Panc1 (cell line): ENCODE measurements at places on chromosomes 16 and 17. TPM values are rescaled to one million over a fixed set of nuclear protein-coding genes. Genes with fewer than 3 reads are reported as not detected.

- DNase-seq = no peak
Observed at GRCh38 chr17:73341350-73342049, 29.7 kb upstream of the CDC42EP4 start.

DNA sequence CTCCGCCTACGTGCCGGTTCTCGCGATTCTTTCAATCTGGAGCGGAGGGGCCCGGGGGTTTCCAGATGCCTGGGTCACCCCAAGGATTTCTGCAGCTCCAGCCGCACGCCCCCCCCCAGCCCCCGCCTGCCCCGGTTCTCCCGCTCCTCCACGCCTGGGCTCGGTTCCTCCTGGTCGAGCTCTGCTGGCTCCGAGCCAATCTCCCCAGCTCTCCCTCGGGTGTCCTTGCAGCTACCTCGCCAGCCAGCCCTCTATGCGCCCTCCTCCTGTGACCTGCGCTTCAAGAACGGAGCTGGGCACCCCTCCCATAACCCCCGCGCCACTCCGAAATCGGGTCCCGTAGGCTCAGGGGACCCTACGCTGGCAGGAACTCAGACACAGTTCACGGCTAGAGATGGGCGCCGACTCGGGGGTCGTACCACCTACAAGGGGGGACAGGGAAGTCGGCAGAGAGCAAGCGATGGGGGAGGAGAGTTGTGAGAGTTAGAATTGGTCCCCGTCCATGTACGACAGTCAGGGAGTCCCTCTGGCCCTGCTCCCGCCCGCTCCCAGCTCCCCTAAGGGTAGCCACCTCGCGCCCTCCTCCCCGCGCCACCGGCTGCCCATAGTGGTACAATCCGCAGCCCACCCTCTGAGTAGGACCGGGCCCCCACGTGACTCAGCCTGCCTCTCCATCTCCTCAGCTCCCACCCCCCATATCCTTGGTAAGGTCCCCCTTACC lies 961 bp downstream of the FGF11 start:
- no peak for DNase-seq

GRCh38 chr17:5583426-5584382 lies 605 bp downstream of the NLRP1 start:
- DNase-seq = no peak

DNA sequence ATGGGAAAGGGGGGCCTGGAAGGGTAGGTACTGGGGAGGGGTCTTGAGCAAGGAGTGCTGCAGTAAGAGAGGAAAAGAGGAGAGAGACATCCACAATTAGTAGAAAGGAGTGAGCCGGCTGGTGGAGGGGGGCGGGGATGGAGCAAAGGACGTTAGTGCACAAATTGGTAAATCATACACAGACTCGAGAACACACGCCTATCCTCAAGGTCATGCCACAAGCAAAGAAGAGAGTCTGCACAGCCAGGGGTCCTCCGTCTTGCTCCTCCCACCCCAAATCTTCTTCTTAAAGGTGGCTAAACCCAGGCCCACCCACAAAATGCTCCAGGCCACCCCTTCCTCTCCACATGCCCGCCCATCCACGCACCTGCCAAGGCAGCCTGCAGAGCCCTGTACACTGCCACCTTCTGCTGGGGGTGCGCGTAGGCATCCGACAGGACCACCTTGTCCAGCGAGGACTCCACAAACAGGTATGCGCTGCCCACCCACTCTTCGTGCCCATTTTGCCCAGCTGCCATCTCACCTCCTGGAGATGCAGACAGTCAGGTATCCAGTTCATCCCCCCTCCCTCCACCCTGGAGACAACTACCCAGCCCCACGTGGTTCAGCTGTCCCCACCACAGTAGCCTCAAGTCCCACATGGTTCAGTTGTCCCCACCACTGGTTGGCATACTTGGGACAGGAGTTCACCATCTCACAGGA lies 3.4 kb downstream of the TRADD start:
- no peak for DNase-seq

- no peak for DNase-seq
Observed at GRCh38 chr17:63086483-63087185, 120.6 kb downstream of the TANC2 start.

DNA sequence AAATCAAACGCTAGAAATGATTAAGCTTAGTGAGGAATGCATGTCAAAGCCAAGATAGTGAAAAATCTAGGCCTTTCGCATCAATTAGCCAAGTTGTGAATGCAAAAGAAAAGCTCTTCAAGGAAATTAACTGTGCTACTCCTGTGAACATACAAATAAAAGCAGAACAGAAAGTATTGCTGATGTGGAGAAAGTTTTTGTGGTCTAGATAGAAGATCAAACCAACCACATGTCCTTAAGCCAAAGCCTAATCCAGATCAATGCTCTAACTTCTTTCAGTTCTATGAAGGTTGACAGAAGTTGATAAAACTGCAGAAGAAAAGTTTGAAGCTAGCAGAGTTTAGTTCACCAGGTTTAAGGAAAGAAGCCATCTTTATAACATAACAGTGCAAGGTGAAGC lies 1044.6 kb downstream of the CDH11 start:
- DNase-seq = no peak

- DNase-seq = no peak
Observed at GRCh38 chr17:38697061-38697820, 7.8 kb upstream of the MLLT6 start.

GRCh38 chr17:78488867-78489634 lies 88.1 kb downstream of the DNAH17 start:
- no peak for DNase-seq

- no peak for DNase-seq
Observed at GRCh38 chr17:79079421-79080200, 5.0 kb downstream of the ENGASE start.

DNA sequence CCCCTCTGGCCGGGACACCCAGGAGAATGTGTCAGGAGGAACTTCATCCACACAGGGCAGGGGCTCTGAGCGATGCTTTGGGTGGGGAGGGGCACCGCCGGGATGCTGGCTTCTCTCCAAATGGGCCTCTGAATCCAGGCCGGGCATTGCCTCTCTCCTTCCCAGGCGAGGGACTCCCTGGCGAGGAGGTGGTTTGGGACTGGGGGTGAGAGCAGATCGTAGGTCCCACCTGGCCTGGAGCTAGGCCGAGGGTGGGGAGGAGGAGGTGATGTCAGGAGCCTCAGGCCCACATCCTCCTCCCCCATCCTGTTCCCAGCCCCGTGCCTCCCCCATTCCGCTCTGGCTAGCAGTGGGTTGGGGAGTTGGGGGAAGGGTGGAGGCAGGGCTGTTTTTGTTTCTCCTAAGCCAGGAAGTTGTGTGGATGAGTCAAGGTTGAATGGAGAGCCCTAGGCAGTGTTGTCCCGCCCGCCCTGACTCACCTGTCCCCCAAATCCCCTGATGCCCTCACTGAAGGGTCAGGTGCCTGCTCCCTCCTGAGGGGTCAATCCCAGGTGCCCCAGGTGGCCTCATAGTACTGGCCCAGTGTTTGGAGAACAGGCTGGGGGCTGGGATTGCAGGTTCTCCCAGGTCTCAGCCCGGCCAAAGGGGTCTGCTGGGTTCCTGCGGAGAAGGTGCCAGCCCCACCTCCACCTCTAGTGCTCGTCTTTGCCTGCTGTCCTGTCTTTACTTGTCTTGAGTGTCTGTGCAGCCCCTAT lies 2.8 kb downstream of the GRB7 start:
- DNase-seq = no peak

DNA sequence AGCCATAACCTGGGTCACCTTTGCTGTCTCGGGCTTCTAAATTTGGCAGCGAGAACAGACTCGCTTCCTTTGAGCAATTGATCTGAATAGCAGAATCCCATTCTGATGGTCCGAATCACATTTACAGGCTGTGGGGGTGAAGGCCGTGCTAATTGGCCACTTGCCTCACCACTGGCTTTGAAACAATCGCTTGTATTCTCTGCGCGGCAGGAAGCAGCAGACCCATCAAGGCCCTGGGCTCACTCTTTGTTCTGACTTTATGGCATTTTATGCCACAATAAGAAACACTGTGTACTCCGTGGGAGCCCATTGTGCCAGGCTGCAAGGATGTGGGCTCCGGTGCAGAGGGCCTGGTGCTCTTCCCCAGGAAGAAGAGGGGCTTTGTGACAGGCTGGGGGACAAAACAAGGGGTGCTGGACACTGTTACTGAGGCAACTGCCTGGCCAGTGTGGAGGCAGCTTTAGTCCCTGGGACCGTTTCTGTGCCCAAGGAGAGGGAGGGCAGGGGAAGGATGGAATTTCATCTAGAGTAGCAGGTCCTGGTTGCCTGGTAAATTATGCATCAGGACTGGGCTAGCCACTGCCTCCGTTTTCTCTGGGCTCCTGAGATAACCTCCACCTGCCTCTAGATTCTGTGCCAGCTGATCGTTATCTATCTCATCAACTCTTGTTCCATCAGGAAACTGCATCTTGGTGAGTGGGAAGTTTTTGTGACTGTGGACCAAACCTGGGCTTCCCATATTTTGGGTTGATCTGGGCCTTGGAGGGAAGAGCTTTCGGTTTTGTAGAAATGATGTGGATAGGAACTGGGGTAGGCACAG lies 78.5 kb downstream of the MRC2 start:
- no peak for DNase-seq

DNA sequence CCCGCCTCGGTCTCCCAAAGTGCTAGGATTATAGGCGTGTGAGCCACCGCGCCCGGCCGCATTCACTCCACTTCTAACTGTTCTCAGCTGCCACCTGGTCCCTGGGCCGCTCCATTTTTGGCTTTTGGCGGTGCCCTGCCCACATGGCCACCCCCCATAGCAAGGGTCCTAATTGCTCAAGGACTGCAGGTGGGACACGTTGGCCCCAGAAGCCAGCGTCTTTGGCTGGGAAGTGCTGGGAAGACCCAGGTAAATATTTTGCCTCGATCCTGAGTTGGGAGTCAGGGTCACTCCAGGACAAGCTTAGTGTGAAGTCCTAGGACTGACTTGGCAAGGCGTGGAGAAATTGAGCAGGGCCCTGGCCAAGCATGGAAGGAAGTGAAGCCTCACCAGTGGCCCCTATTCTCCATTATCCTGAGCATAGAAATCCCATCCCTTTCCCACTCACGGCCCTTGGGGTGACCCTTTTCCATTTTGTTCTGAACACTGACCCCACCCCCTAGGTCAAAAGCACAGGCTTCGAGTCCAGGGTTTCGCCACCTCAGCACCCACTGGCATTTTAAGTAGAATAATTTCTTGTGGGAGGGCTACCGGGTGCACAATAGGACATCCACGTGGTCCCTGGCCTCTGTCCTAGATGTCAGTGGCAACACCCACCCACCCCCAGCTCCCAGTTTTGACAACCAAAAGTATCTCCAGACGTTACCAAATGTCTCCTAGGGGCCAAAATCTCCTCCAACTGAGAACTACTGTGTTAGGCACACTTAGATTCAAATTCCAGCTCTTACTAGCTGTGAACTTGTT lies 5.9 kb upstream of the WDR81 start:
- no peak for DNase-seq

DNA sequence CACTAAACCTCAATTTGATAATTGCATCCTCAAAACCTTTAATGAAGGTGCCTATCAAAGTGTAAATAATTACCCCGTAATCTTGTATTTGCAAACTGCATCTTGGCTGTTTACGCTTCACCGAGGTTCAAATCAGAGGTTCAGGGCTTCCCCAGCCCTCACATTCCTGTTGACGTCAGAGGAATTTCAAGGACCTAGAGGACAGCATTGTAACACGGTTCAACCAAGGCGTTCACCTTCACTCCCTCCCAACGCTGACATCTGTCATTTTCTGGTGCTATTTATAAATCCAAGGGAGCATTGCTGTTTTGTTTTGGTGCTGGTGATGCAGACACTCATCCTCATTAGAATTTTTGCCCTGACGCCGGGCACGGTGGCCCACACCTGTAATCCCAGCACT lies 691.6 kb upstream of the RBFOX1 start:
- DNase-seq = no peak

GRCh38 chr16:67506468-67506867 lies 22.2 kb upstream of the RIPOR1 start:
- DNase-seq = no peak

- no peak for DNase-seq
Observed at GRCh38 chr16:14071576-14072271, 605 bp downstream of the MRTFB start.

- DNase-seq = peak; percentile 0
Observed at GRCh38 chr16:62638964-62639870, 603.0 kb upstream of the CDH8 start.

DNA sequence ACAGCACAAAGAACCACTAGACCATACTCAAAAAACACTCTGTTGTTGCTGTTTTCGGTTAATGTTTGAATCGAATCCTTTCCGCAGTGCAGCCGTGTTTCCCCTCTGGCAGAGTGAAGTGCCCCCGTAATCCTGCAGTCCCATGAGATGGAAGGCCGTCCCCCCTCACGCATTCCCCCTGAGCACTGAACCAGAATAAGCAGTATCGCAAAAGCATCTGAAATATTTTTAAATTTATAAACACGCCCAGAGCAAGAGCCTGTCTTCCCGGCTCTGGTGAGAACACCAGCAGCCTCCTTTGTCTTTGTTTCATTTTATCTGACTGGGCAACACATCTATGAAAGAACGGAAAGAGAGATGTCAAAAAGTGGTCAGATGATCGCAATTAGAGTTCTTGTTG lies 121.0 kb upstream of the ADAMTS18 start:
- DNase-seq = no peak

GRCh38 chr16:69888005-69888590 lies 63.0 kb upstream of the CLEC18A start:
- no peak for DNase-seq

DNA sequence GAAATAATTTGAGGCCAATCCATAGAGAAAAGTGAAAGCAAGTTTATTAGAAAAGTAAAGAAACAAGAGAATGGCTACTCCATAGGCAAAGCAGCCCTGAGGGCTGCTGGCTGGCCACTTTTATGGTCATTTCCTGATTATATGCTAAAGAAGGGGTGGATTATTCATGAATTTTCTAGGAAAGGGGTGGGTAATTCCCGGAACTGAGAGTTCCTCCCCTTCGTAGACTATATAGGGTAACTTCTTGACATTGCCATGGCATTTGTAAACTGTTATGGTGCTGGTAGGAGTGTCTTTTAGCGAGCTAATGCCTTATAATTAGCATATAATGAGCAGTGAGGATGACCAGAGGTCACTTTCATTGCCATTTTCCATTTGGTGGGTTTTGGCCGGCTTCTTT lies 4.4 kb downstream of the DHRS7B start:
- no peak for DNase-seq

ARL5C gene
- total RNA-seq = not detected

DYNLRB2 gene
- total RNA-seq = not detected

CCL13 gene
- total RNA-seq = not detected

CORO1A gene
- total RNA-seq = 3.7 TPM

BAIAP3 gene
- total RNA-seq = 9.4 TPM

PRR29 gene
- 0.10 TPM for total RNA-seq

TPPP3 gene
- total RNA-seq = 0.95 TPM

KRTAP2-1 gene
- total RNA-seq = not detected
